ENCODE measurements at places on chromosomes 6 and 20.

GRCh38 chr6:10510592-10511367, 10.4 kb upstream of the GCNT2 start:
- peak; percentile 76 for DNase-seq

DNA sequence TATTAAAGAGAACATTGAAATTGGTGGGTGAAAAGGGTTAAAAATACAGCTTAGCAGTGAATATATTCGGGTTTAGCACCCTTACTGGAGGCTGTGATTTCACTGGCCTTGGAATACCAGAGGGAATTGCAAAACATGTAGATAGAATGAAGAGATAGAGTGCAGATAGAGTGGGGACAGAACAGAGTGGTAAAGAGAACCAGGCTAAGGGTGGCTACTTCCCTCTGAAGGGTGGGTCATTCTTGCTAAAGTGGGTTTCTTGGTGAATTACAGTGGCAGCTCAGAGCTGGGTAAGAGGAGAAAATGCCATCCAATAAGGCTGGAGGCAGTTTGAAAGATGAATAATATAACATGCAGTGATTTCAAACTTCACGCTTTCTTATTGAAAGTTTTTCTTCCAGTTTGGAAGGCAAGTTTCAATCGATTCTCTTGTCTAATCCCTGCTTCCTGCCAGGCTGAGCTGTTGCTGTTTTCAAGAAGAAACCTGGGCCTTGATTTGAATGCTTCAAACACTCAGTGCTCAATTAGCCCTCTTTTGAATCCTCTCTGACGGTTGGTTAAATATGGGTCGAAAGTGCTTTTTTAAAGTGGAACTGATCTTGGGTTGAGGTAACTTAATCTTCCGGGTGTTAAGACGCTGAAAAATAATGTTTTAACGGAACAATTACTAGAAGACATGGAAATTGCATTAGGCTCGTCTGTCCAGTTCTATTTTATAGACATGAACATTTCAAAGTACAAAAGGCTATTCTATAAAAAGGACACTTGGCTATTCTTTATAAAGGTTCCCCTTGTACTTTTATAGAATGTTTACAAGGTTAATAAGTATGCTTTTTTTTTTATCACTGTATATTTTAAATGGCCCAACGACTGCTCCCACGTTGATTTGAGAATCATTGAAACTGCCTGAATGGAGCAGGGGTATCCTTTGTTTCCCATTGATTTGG, 203.3 kb downstream of the BCAS1 start:
- peak; percentile 25 for DNase-seq

DNA sequence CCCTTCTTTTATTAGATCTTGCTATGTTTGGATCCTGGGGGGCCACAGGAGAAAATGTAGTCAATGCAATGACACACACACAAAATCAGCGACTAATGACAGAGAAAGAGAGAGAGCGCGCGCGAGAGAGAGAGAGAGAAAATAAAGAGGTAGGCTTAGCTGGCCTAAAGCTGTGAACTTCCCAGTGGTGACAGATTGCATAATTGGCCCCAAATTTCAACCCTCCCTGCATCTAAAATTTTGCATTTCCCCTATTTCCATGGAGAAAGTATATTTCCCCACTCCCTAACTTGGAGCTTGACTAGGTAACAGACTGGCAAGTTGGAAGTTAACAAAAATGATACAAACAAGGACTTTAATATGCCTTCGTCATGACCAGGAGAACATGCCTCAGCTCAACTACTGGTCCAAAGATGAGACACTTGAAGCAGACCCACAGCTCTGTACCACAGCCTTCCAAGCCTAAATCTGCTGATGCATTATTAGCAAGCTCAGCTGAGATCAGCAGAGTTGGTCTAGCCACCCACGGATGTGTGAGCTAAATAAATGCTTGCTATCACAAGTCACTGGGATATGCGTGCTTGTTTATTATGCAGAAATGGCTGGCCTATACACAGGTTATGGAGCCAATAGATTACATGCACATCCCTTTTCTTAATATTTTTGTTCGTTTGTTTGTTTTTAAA, 118.1 kb upstream of the PRDM1 start:
- no peak for DNase-seq

- no peak for DNase-seq
These were observed 62.4 kb downstream of the PTCHD4 start for GRCh38 chr6:48048451-48049146.

GRCh38 chr20:20235681-20236080, 132.2 kb upstream of the INSM1 start:
- no peak for DNase-seq

- no peak for DNase-seq
These were observed 2.1 kb downstream of the FKBP1C start for GRCh38 chr6:63213325-63213724.
